Astrocyte of the spinal cord (primary cell): ENCODE measurements at places on chromosomes 3 and 15.
A peak's percentile ranks its signal among the peaks of the same experiment; 100 is the strongest.

- peak; percentile 5 for DNase-seq
Measured at GRCh38 chr3:14791343-14791945, 27.3 kb upstream of the FGD5 start.

DNA sequence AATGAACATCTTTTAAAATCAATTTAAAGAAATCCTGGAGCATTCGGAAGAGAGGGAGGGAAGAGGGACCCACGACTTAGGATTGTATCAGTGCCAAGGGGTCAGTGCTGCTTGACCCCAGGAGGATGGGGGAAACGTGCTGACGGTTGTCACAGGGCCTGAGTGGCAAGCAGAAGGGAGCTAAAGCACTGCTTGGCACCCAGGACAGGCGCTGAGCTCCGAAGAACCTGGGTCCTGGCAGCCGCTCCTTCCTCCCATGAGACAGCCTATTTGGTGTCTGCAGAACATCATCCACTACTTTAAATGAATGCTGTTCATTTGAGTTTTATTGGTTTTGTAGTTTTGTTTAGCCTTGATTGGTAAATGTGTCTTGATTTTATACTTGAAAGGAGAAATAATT lies 54.5 kb downstream of the RGMA start:
- no peak for DNase-seq

DNA sequence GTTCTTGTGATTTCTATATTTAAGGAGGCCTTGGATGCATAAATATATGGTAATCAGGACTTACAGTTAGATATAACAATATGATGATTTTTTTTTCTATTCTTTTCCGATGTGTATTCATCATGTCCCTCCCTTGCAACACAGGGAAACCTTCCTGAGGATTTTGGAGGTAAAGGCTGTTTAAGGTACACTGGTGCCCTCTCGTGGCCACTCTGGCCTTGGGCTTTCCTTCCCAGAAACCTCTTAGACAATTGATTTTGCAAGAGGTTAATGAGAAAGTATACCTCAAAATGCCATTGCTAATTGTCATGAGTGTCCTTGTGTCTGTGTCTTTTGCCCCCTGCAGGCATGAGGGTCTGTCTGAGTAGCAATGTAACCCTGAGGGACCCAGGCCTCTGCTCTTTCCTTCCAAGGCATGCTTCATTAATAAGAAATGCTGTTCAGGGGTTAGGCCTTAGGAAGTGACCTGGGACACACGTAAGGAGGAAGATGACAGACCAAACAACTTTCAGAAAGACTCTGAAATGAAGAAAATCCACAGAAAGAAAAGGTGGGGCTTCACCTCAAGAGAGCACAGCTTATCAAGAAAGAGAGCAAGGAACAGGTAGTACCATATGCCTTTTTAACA lies 70.3 kb upstream of the PPP2R3A start:
- peak; percentile 84 for DNase-seq

DNA sequence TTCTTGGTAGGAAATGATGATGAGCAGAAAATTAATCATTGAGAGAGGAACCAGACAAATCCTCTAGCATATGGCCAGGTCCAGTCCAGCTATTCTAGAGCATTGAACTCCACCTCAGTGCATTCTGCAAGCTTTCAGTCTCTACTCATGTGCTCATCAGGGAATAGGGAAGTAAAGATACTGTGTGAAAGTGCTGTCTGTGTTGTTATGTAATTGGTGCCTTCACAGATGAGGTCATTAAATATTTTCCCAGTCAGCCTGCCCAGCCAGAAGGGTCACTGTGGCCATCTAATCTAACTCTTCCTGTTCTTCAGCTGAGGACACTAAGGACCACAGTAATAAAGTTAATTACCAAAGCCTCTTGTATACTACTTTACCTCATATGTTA lies 28.2 kb downstream of the C3orf62 start:
- no peak for DNase-seq

DNA sequence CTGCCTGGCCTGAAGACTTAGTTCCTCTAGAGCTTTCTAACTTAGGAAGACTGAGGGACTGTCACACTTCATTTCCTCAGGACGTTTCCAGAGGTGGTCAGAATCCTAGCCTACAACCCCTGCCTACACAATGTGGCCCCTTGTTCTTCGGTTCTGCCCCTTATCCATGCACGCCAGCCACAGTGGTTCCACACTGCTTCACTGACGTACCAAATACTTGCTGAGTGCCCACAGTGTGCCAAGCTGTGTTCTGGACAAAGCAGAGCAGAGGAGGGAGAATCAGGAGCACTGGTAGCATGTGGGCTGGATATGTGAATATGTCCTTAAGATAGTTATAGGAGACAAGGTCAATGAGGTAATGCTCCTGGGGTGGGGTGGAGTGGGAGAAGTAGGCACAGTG lies 70.5 kb upstream of the SAMMSON start:
- DNase-seq, result no peak

DNA sequence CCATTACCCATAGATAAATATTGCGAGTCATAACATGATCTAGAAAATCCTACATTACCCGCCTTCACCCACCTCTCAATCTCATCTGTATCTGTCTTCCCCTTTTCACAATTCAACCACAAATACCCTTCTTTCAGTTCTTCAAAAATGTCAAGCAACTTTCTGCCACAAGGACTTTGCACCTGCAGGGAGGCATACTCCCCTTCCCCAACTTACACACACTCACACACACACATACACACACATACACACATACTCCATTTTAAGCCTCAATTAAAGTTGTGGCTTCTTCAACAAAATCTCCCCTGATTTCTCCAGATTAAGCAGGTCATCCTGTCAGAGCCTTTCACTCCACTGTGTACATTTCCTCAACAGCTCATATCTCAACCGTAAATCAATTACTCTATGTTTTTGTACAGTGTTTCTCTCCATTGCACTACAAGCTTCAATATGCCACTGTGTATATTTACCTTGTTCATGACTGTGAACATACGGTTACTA lies 33.1 kb upstream of the CCDC50 start:
- DNase-seq, result no peak

GRCh38 chr3:172591876-172592771 lies 68.9 kb upstream of the TNFSF10 start:
- no peak for DNase-seq

GRCh38 chr3:122006267-122006666 lies 15.8 kb downstream of the ILDR1 start:
- no peak for DNase-seq

- DNase-seq, result peak; percentile 48
Measured at GRCh38 chr3:101203411-101203810, 117.0 kb downstream of the IMPG2 start.

DNA sequence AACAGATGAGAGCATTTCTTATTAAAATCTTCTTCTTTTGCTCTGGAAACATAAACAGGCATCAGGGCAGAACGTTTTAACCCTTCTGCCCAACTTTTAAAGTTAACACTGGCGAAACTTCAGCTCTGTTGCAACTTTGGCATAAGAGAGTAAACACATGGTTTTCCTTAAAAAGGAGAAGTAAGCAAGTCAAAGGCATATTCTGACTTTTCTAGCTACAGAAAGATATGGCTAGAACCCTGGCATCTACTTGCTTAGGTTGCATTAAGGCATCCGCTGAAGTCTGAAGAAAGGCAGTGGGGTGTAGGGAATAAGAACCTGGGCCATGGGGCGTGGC lies 13.3 kb upstream of the IL16 start:
- DNase-seq, result no peak

DNA sequence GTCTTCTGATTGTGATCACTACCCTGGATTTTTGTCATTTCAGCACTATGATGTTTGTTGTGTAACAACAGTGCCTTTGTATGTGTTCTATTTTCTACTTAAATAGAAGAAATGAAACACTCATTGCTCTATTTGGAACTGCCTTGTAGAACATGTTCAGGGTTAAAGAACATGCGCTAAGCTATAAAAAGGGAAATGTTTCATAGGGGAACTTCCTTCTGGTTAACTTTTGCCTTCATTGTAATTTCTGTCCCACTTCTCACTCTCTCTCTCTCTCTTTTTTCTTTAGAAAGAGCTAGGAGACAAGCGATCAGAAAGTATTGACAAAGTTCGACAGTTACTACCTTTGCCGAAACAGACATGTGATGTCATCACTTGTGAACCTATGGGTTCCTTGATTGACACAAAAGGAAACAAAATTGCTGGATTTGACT lies at the start of gene P2RY12:
TSS of gene P2RY12 (minus strand) at position 13 of the 434 bp plus-strand sequence. CDS start 45,908 bp downstream, outside the sequence.
- DNase-seq, result no peak

DNA sequence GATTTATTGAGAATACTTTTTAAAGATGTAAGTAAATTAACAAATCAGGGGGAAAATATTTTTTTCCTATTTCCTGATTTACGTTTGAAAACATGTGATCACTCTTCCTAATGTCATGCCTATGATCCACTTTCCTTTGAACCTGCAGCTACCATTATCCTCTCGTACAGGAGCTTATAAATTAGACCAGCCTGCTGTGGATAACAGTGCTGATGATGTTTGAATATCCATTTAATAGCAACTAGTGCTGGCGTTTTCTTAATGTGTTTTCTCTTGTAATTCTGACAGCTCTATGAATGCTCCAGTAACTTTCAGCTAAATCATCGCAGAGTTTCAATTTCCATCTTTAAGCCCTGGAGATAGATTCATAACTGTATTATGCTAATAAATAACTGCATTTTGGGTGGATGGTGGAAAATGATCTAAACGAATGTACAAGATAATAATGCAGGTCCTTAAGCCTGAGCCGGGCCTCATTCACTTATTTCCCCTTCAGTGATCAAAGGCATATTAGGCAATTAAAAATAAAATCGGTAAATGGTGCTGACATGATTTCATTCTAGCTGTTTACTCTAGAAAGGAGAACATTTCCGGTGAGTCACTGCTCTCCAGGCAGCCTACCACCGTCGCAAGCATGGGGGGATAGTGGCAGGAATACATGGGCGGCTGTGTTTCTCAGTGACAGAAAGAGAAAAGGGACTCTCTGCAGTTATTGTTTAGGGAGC lies 58.5 kb upstream of the SLC24A5 start:
- peak; percentile 57 for DNase-seq

DNA sequence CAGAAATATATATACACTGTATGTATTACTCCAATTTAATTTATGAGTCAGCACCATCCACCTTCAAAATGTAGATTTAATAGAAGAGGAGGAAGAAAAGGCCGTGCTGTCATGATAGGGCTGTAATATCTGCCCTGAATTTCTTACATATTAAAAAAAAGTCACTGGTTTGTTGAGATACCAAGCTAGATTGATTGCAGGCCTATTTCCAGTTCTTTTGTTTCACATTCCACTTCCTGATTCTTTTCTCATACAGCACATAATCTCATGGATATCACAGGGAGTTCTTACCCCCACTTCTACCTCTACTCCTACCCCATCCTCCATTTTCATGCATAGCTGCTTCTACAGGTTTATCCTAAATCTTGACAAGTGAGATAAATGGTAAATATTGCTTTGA lies 290.3 kb downstream of the ZBTB20 start:
- no peak for DNase-seq

GRCh38 chr3:42451546-42452230 lies 41.3 kb upstream of the LYZL4 start:
- DNase-seq, result no peak

DNA sequence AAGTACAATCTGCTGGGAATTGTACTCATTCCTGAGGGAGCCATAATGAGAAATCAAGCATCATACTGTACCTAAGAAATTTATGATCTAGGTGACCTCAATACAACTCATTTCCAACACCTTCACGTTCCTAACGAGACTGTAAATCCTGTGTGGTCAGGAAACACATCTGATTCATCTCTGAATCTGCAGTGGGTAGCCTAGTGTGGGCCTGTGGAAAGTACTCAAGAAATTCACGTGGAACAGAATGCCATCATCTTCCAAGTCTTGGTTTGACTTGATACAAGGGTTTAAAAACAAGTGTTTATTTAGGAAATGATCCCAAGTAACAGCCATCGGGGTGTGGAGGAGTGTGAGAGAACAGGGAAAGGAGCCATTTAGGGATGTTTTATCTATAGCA lies 568.9 kb downstream of the EDEM1 start:
- no peak for DNase-seq

- no peak for DNase-seq
Measured at GRCh38 chr15:46413799-46414198, 779.0 kb downstream of the SQOR start.

- no peak for DNase-seq
Measured at GRCh38 chr3:115187149-115187757, 40.2 kb upstream of the ZBTB20 start.

DNA sequence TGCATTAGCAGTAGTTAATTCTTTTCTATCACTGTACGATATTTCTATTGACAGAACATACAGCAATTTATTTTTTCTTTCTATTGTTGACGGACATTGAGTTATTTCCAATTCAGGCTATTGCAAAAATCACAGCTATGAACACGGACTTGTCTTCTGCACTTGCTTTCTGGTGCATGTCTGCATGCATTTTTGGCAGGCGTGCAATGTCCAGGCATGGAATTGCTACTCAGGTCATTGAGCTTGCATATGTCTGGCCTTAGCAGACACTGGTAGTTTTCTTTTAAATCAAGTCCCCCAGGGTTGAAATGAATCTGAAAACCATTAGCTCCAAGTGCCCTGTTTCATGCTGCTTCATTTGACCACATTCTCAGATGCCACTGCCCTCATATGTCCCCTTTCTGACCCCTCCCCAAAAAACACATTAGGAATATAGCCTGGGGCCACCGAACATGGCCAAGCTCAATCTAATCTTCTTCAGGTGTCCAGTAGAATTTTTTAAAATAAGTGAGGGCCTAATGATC lies 72.8 kb downstream of the LRIG1 start:
- no peak for DNase-seq

- DNase-seq, result peak; percentile 93
Measured at GRCh38 chr3:139310474-139310933, 33.3 kb upstream of the MRPS22 start.

DNA sequence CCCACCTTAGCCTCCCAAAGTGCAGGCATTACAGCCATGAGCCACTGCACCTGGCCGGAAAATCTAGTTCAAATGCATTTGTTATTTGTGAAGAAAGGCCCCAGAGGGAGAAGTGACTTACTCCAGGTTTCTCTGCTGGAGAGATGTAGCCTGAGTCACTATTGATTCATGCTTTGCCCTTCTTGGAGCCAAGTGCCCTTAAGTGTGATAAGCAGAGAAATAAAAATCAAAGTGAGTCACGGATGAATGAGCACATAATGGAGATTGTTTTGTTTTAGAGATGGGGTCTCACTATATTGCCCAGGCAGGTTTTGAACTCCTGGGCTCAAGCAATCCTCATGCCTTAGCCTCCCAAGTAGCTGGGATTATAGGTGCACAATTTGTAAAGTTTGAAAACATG lies 33.1 kb downstream of the CDC25A start:
- DNase-seq, result peak; percentile 68
